Mucosa of descending colon (tissue), 3 donors: ENCODE measurements at places on chromosomes 12 and 14.

GRCh38 chr12:65655074-65655493, 169.2 kb upstream of the HMGA2 start:
- DNase-seq = no peak

DNA sequence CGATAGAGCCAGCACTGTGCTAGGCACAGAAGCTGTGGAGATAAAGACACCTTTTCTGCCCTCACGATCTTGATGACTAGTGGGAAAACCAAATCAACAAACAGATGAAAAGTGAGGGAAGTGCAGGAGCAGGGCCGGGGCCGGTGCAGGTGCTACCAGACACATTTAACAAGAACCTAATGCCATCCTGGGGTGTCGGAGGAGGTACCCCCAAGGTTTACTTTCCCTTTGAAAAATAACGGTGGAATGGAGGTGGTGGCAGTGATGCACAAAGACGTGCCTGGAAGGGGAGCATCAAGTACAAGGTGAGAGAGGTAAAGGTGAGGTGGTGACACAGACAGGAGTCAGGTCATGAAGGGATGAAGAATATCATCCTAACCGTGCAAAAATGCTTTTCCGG, 22.1 kb downstream of the SLC6A13 start:
- no peak for DNase-seq

DNA sequence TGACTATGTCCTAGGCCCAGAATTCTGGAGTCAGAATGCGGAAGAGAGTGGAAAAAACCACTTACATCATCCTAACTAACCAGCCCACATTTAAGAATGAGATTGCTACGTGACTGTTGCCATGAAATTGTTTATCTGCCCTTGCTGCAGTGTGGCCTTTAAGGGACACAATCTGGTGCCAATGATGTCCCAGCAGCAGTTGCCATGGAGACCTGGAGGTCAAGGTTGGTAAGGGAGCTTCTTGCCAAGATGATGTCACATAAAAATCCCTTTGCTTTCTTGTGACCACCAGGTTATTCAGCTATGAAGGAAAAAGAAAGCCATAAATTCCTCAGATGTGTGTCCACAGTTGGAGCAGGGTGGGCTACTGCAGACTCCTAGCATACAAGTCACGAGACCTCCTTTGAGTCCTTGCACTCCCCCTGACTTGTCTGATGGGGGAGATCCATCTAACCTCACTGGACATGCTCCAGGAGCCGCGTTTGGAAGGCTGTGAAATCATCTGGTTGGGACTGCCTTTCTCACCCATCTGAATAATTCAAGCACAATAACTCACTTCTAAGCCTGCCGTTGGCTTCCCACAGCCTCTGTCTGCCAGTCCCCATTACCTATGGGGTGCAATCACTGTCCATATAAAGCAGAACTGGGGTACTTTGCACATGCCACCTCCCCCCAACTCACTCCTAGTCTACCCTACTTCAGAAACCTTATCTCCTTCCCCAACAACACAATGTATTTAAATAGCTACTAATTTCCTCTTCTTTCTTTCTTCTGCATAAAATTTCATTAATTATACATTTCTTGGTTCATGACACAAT, 165.6 kb downstream of the ZFP36L1 start:
- no peak for DNase-seq

- DNase-seq = no peak
Observed at GRCh38 chr12:93612776-93613175, 40.3 kb downstream of the SOCS2 start.

DNA sequence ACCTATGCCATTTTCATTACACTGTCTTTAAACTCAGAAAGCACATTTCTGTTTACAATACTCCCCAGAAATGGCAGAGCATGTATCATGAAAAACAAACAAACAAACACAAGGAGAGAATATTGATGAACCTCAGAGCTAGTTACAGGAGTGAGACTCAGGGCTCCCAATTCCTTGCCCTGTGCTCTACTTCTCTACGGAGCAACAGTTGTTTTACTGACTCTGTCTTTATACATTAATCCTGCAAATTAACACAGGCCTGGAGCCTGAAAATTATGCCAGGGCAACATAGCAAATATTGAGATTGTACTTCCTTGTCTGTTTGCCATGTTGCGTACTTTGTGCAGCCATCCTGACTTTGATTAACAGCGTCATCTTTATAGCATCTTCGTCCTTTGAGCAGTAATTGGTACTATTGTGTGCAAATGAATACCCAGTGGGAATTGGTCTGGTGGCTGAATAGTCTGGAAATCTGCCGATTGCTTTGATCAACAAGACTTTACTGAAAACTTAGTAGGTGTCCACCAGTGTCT, 15.2 kb upstream of the AKAP6 start:
- DNase-seq = peak; percentile 30

DNA sequence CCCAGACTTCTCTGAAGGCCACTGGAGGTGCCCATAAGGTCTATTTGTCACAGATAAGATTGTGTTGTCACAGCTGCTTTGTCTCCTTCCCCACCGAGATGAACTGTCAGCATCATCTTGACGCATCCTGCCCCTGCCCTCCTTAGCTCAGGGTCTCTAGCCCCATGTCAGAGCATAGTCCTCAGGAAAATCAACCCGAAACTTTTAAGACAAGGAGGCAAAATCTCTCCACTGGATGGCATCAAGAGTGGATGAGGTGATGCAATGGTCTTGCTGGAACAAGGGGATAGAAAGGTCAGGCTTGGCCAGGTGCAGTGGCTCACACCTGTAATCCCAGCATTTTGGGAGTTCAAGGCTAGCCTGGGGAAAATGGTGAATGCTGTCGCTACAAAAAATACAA, 8.2 kb downstream of the KRT79 start:
- no peak for DNase-seq

GRCh38 chr12:94638521-94638920, 11.8 kb downstream of the TMCC3 start:
- DNase-seq = no peak

GRCh38 chr12:84174115-84174514, 738.5 kb downstream of the SLC6A15 start:
- no peak for DNase-seq

DNA sequence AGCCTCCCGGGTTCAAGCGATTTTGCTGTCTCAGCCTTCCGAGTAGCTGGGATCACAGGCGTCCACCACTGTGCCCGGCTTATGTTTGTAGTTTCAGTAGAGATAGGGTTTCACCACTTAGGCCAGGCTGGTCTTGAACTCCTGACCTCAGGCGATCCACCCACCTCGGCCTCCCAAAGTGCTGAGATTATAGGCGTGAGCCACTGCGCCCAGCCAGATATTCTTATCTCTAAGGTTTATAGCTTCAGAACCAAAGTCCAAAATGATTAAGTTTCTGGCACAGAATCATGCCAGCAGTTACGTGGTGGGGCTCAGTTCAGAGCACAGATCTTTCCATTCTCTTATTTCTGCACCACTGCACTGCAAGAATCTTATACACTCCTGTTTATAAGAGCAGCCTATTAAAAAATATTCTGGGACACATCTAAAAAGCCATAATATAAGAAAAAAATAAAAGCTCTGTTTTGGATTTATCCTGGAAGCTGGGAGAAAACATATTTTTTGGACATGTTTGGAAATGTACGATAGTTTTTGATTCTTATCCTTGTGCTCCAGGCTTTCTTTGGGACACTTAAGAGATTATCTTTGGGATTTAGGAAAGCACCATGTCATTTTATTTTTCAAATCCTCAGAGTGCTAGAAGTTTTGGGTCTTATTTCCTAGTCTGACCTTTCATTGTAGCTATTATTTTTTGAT, 129.6 kb downstream of the LMNTD1 start:
- peak; percentile 60 for DNase-seq

- no peak for DNase-seq
Observed at GRCh38 chr12:6274231-6275221, 36.0 kb upstream of the PLEKHG6 start.

DNA sequence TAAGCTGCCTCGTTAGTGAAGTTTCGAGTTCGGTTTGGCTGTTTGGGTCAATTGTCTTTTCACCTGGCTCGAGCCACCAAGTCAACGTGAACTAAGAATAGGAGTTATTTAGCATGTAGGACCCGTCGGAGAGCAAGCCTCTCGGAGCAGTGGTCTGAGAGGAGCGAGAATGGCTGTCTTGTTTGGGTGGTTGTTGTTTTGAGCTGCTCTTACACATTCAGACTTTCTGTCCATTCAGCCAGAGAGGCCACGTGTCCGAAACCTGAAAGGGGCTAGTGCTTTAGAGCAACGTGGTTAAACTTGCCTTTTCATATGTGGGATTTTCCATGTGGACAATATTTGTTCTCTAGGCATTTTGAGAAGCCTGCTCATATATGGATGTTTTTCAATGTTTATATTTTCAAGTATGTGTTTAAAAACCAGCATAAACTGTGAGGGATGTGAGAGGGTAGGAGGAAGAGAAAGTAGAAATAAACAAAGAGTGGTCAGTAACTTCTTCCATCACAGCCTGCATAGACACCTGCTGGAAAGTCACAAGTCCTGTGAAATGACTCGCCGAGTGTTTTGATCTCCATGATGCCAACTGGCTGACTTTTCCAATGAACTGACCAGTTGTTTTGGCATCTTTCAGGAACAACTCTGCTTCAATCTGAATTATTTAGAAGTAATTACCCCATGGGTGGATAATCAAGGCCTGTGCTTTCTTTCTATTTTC, 221.0 kb downstream of the ASCL1 start:
- no peak for DNase-seq

DNA sequence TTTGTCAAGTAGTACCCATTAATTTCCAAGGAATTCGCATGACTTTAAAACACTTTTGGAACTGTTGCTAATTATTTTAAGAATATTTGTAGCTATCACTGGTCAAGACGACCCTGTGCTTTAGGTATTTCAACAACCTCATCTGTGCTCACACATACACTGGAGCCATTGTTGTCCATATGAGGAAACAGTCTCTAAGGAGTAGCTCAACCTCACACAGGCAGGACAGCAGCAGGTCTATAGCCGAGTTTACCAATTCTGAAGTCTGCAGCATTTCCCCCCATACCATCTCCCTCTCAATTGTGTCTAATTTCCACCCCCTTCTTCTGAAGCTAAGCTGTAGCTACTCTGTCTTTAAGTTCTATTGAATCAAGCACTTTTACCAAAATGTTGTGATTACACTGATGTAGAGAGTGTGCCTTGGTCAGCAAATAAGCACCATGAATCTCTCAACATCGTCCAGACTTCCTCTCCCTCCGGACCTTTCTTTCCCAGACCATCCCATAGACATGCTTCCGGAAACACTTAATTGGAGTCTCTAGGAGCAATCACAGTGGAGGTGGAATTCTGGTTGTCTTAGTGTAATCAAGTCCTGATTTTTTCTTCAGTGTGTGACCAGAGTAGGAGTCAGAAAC, 48.5 kb upstream of the NUAK1 start:
- DNase-seq = no peak

DNA sequence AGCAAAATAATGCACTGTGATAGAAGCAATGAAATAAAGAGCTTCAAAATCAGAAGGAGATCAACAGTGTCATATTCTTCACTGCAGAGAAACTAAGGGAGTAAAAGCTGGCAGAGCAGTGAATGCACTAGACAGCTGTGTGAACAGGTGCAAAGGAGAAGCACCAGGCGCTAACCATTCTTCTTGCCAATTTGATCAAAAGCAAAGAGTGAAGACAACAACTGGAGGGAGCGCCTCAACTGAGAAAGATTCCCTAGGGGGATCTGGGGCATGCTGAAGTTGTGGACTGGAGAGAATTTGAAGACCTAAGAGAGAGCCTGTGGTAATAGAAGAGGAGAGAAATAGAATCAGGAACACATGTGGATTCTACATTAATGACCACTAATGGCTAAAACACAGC, 50.4 kb upstream of the OVCH1 start:
- DNase-seq = no peak

DNA sequence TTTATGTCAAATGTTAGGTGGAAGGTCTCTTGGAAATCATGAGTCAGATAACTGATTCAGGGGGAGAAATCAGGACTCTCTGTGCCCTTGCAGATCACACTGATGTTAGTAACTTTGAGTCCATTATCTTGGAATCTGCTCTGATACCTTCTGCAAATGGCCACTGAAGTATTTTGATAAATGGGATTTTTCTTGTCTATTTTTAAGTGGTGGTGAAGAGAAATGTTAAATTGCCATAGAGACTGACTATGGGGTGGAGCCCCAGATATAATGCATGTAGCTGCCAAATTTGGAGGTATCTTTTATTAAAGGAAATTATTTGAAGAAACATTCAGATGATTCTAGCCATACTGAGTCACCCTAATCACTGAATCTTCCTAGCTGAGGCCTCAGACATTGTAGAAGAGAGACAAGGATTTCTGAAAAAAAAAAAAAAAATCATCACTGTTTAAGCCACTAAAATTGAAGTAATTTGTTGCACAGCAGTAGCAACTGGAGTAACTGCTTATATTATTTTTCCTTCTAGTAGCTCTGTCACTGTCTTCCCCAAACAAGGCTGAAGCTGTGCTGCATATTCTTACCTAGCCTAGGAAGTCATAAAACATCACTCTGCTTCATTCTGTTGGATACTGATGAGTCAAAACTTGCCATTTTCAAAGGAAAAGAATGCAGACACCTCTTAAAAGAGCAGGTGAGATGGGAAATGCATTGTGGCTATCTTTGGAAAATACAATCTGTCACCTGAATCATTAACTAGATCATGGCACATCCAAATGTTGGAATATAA, 36.0 kb upstream of the CLEC14A start:
- no peak for DNase-seq

DNA sequence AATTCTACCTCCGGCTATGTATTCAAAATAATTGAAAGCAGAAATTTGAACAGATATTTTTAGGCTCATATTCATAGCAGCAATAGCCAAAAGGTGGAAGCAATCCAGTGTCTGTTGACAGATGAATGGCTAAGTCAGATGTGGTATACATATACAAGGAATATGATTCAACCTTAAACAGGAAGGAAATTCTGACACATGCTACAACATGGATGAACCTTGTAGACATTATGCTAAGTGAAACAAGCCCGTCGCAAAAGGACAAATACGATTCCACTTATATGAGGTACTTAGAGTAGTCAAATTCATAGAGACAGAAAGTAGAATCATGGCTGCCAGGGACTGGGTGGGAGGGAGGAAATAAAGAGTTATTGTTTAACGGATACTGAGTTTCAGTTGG, 331.6 kb downstream of the PCNX1 start:
- DNase-seq = no peak

DNA sequence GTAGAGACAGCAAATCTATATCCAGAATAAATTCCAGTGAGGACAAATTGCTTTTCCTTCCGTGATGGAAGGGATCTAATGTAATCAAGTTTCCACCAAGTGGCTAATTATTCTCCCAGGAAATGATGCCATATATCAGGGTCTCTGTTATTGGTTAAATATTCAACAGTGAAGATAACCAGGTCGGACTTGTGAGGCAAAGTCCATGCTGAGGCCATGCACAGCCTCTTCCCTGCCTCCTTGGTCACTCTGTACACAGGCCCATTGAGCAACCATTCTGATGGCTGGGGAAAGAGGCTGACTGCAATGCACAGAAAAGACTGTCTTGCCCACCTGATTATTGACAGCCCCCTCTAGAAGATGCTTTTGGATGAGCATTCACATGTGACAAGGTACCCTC, 90.1 kb downstream of the TNFAIP2 start:
- no peak for DNase-seq

GRCh38 chr12:58325561-58325960, 384.2 kb downstream of the ATP23 start:
- no peak for DNase-seq

- peak; percentile 89 for DNase-seq
Observed at GRCh38 chr14:102063109-102063807, 23.6 kb downstream of the HSP90AA1 start.
